ENCODE measurements at places on chromosomes 1 and 21.

DNA sequence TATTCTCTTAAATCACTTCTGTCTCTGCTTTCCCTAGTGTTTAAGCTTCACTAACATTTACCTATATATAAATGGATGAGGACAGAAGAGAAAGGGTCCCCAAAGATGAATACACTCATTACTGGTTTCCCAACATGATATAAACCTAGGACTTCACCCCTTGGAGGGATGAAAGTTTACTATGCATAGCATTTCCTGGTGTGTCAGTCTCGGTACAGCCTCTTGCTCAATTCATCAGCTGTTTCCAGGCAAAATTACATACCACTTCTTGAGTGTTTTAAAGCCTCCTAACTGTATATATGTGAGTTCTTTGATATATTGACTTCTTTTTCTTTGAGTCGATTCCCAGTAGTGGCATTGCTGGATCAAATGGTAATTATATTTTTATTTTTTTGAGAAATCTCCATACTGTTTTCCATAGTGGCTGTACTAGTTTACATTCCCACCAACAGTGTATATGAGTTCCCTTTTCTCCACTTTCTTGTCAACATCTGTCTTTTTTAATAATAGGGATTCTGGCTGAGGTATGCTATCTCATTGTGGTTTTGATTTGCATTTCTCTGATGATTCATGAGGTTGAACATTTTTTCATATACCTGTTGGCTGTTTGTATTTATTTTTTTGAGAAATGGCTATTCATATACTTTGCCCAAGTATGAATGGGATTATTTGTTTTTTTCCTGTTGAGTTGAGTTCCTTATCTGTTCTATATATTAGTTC is 259.3 kb upstream of the CACYBP start:
- DNase-seq, result no peak

- DNase-seq, result no peak
These were observed 50.7 kb upstream of the H6PD start for GRCh38 chr1:9183898-9184297.

- no peak for DNase-seq
These were observed 13.0 kb upstream of the IL10 start for GRCh38 chr1:206785182-206785765.

DNA sequence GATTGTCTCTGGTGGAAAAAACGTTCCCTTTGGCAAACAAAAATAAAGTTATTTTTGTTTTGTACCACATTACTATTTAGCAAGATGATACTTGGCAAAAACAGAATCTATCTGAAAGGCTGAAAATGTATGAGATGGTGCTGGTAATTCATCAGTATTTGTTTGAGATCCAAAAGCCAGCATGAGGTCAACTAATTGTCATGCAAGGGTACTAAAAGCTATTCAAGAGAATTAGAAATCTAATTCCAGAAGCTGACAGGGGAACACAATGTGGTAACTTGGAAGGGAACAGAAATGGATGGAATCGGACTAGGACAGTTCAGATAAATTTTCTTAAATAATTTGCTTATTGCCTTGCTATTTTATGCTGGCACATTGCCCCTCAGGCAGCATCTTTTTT is 263.8 kb downstream of the KCNT2 start:
- DNase-seq, result no peak

DNA sequence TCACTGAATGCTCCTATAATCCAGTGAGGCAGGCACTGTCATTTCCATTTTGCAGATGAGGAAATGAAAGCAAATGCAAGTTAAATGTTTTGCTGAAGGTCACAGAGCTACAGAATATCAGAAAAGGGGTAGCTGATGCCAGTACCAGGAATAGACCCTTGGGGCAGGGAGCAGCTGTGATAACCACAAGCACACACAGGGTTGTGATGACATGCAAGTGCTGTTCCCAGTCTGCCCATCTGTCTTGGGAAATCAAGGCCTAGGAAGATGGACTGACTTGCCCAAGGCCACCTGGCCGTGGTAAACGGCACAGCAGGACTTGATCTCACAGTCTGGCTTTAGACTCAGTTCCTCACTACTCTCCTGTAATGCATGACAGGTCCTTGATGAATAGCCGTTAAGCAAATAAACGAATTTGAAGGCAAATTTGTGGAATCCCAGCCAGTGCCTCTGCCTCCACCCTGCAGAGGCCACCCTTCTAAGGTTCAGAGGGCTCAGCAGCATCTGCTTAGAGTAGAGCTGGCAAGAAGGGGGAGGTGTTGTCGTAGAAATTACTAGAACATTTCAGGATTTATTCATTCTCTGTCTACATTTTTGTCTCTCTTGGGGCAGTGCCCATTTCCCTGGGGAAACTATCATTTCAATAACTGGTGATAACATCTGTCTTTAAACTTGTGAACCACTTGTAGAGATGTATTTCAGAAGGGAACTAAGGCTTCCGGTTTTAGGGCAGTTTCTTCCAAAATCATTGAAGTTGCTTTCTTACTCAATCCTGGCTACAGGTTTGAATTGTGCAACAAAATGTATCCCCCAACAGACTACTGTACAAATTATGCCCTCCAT is 53.2 kb upstream of the MRPS6 start:
- no peak for DNase-seq

- DNase-seq, result no peak
These were observed 150.9 kb downstream of the NTMT2 start for GRCh38 chr1:170296642-170297041.

DNA sequence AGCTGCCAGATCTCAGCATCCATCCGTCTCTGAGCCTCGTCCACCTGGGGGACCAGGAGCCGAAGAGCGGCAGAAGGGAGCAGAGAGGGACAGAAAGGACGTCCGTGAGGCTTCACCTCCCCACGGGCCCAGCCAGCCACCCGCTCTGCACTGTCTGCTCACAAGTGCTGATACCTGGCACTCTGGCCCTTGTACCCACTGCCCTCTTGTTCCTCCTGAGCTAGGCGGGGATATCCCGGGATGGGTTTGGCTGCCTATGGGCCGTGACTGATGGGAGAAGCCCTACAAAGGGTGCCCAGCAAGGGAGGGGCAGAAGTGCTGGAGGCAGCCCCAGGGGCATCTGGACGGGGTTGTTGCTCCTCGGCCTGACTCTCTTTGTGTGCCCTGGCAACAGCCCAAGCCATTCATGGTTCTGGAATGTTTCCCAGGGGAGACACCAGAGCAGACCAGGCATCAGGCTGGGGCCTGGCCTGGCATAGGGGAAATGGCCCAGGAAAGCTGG is 57.6 kb downstream of the LDLRAD2 start:
- no peak for DNase-seq

- DNase-seq, result no peak
These were observed 79.7 kb upstream of the PBX1 start for GRCh38 chr1:164479242-164479641.

- no peak for DNase-seq
These were observed 1418.8 kb downstream of the MRPL39 start for GRCh38 chr21:24188506-24188905.

DNA sequence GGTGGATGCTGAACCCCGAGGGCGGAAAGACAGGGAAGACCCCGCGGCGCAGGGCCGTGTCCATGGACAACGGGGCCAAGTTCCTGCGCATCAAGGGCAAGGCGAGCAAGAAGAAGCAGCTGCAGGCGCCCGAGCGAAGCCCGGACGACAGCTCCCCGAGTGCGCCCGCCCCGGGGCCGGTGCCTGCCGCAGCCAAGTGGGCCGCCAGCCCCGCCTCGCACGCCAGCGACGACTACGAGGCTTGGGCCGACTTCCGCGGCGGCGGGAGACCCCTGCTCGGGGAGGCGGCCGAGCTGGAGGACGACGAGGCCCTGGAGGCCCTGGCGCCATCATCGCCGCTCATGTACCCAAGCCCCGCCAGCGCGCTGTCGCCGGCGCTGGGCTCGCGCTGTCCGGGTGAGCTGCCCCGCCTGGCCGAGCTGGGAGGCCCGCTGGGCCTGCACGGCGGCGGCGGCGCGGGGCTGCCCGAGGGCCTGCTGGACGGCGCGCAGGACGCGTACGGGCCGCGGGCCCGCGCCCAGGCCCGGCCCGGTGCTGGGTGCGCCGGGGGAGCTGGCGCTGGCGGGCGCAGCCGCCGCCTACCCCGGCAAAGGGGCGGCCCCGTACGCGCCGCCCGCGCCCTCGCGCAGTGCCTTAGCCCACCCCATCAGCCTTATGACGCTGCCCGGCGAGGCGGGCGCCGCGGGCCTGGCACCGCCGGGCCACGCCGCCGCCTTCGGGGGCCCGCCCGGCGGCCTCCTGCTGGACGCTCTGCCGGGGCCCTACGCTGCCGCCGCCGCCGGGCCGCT is 20.7 kb downstream of the FOXO6 start:
- DNase-seq, result no peak

GRCh38 chr1:113677250-113678158 is 81.8 kb downstream of the PHTF1 start:
- DNase-seq, result no peak

DNA sequence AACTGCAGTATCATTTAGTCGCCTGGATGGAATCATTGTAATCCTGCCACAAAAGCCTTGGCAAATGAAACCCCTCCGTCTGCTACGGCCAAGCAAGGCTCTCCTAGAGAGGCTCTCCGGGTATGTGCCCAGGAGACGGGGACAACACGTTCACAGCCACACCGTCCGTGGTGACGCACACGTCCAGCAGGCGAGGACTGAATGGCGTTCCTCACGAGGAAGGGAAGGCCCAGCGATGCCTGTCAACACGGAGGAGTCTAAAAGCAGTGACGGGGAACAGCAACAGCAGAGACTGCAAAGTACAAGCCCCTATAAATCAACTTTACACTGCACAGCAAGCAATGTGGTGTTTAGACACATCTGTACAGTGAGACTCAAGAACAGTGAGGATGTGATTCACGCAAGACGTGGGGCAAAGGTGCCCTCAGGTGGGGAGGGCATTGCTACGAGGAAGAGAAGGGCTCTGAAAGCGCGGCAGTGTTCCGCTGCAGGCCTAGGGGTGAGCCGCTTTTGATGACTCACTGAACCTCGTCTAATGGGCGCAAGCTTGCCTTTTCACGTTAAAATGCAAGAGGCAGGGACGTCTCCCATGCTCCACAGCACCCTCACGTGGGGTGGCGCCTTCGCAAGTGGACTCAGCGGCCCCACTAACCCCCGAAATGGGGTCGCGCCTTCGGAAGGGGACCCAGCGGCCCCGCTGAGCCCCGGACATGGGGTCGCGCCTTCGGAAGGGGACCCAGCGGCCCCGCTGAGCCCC is 6.8 kb downstream of the WRAP73 start:
- DNase-seq, result no peak

DNA sequence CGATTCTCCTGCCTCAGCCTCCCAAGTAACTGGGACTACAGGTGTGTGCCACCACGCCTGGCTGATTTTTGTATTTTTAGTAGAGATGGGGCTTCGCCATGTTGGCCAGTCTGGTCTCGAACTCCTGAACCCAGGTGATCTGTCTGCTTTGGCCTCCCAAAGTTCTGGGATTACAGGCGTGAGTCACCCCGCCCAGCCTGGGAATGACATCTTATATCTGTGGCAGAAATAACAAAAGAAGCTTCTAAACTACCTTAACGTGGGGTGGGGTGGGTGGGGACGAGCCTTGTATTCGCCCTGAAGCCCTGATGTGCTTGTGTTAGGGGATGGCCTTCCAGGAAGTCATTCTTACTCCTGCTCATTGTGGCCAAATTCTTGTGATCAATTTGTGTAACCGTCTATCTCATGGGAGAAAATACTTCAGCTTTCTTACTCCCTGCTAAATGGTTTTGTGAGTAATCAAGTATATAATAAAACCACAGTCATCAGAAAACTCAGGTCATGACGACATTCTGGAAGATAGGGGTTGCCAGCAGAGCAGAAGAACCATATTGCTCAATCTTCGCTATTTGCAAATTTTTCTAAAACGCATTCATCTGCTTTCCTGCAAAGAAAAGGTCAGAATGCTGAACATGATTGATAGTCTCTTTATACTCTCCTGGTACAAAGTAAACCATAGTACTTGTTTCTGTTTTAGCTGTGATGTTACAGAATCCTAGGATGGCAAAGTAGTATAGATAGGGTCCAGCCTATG is 63.2 kb downstream of the DIRAS3 start:
- DNase-seq, result no peak

DNA sequence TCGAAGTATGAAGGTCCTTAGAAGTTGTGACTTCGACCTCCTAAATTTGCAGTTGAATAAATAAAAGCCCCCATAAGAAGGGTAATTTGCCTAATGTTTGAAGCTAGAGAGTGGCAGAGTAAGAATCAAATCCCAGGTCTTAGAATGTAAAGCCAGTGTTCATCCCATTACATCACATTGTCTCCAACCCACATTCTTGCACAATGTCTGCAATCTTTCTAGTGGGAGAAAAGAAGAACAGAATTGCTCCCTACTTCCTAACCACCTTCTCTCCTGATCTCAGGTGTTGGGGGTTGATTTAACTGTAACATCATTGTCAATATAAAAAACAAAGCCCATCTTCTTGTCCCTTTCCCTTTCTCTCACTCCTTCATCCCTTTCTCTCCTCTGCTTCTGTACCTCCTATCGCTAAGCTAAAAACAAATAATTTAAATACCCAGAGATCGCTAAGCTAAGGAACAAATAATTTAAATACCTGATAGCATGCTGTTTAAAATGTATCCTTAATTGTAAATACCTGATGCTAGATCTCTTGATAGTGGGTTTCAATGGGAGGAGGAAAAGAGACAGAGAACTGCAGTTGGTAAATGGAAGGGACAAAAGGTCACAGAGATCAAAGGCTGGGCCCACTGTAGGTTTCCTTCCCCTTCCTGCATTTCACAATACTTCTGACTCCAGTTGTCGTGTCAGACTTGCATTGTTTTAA is 32.1 kb upstream of the CCDC190 start:
- no peak for DNase-seq

GRCh38 chr1:56924116-56924515 is 41.7 kb downstream of the C8B start:
- no peak for DNase-seq

- no peak for DNase-seq
These were observed 39.6 kb downstream of the SDC3 start for GRCh38 chr1:30868833-30869435.

- peak; percentile 74 for DNase-seq
These were observed at the start of gene HMGN1 for GRCh38 chr21:39348355-39349210. HMGN1 (minus strand) TSS chr21:39349088; CDS start chr21:39348917, 171 bp downstream.

All from stimulated activated CD8-positive, alpha-beta memory T cell treated with anti-CD3 and anti-CD28 coated beads, Interleukin-15, amount 100 ng/mL, for 1 hour (primary cell).